Effector memory CD4-positive, alpha-beta T cell (primary cell): ENCODE measurements at places on chromosomes 5 and 9.

- no peak for DNase-seq
- H3K27ac ChIP-seq = no peak overlapping the region
- H3K27me3 ChIP-seq = no peaks in the 10 kb centered on the region
- H3K4me3 ChIP-seq = no peak overlapping the region
- H3K4me1 ChIP-seq = no peaks in the 10 kb centered on the region
- H3K36me3 ChIP-seq = no peaks in the 10 kb centered on the region
Measured at GRCh38 chr5:14114615-14115251, 28.4 kb upstream of the TRIO start.

GRCh38 chr5:118598311-118598710 is 390.0 kb downstream of the DTWD2 start:
- no peaks in the 10 kb centered on the region for H3K4me1 ChIP-seq
- no peak overlapping the region for H3K4me3 ChIP-seq
- H3K27me3 ChIP-seq = no peaks in the 10 kb centered on the region

GRCh38 chr9:138044485-138045383 is 167.2 kb downstream of the CACNA1B start:
- no peak overlapping the region for H3K4me3 ChIP-seq
- no peaks in the 10 kb centered on the region for H3K4me1 ChIP-seq
- no peak for DNase-seq
- H3K36me3 ChIP-seq = no peaks in the 10 kb centered on the region

- DNase-seq = no peak
- no peaks in the 10 kb centered on the region for H3K36me3 ChIP-seq
- no peak overlapping the region for H3K4me3 ChIP-seq
- no peaks in the 10 kb centered on the region for H3K4me1 ChIP-seq
- no peak overlapping the region for H3K27ac ChIP-seq
Measured at GRCh38 chr5:150266871-150267291, 22.7 kb downstream of the CAMK2A start.

DNA sequence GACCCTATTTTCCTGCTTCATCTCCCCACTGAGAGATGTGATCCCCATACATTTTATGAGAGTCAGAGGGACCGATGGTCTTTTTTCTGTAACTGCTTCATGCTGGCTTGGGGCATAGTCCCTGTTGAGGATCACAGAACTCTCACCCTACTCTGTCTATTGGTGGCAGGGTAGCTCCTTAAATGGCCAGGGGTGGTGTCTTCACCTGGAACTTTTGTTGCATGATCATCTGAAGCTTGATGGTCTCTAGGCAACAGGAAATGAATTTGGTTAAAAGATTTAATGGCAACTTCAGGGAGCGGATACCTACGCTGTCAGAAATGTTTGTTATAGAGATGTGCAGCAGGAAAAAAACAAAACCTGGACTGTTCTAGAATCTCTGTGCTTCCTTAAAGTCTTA is 87.0 kb upstream of the GLIS3 start:
- no peak overlapping the region for H3K27ac ChIP-seq
- H3K27me3 ChIP-seq = no peaks in the 10 kb centered on the region
- no peak overlapping the region for H3K4me3 ChIP-seq
- no peaks in the 10 kb centered on the region for H3K36me3 ChIP-seq
- no peaks in the 10 kb centered on the region for H3K4me1 ChIP-seq
